NCI-H446 (cell line): ENCODE measurements at places on chromosomes 6 and 20.

DNA sequence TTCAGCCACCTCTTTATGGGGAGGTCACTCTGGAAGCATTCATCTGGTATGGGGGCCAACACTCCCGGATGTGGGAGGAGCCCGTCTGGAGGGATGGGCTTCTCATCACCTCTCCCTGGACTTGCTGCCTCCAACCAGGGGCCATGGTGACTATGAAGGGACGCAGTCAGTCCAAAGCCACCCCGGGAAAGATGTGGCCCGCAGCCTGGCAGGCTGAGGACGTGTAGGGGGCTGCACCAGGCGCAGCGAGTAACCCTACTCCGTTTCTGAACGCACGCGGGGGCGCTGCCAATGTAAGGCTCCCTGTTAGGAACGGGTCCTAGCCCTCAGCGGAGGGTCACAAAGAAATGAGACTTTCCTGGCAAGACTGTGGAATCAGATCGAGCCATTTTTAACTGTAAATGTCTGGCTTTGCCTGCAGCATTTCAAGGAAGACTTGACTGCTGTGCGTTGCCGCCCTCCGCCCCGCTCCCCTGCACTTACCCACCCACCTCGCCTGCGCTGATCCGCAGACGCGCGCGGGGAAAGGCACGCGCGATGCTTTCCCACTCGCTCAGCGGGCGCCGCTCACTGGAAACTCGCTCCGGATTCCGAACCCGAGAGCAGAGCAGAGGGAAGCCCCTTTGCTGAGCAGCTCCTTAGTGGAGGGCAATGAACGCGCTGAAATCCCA, 55.1 kb downstream of the IL20RA start:
- peak; percentile 27 for DNase-seq

- DNase-seq, result no peak
Observed at GRCh38 chr20:42875581-42875980, 314.1 kb downstream of the PTPRT start.

DNA sequence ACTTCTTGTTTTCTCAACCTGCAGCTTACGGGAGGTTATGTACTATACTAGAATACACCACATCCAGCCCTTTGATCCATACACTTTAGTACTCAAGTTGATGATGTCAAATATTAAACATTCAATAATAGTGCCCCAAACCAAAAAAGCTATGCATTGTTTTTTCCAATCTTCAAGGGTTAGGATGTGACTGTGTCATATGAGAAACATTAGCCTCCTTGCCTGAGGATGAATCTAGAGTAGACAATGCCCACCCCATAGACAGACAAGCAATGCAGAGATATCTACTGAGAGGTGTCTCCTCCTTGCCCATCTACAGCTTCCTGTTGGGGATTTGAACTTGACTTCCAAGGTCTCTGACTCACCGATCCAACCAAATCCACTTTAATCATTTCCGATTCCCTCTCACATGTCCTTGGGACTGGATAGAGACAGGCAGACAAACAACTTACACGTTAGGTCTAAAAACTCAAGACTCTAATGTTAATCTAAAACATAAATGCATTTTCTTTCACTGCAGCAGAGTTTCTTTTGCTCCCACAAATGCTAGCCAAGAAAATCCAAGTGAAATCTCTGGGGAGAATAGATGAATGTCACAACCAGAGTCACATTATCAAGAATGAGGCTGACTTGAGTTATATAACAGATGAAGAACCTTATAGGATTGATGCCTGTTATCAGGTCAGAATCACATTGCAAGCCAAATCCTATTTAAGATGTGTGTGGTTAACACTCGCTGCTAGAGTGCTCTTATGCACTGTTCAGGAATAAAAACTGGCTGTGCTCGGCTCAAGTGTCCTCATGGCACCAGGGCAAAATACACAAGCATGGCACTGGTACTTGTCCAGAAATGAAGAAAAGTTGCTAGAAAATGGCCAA, 75.5 kb upstream of the TNFAIP3 start:
- DNase-seq, result no peak

GRCh38 chr6:147508042-147508865, at the start of gene SAMD5:
Gene SAMD5 (plus strand): TSS chr6:147508690. CDS start chr6:147508929, 239 bp downstream.
- peak; percentile 44 for DNase-seq

DNA sequence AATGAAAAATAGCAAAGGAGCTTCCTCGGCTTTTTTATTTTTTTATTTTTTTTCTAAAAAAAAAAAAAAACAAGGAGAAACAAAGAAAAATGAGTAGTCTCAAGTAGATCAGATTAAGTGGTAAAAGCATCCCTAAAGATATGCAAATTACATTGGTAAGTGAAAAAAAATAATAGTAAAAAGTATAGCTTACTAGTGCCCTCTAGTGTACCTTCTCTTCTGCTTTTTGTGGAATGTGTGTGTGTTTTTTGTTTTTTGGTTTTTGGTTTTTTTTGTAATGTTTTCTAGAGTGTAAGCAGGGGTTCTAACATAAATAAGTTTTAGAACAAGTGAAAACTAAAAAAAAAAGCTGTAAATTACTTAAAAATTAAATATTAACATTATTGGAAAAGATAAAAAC, 1062.0 kb downstream of the HACE1 start:
- DNase-seq, result peak; percentile 48

GRCh38 chr20:4161401-4162251, 146.3 kb upstream of the RNF24 start:
- no peak for DNase-seq

DNA sequence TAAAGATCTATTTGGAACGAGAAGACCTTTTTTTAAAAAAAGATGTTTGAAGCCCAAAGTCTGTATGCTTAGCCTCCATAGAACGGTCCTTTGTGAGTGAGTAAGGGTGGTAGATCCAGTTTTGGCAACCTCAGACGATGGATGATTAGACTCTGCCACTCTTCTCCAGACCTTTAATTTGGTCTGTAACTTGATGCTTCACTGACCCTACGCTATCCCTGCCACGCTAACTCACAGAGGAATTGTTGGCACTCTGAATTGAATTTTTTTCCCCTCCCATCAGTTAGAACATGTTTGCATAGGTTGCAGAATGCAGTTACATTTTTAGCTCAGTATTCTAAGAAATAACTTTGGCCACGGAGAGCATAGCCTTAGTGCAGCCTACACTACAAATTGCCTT, 15.8 kb upstream of the DEK start:
- peak; percentile 90 for DNase-seq

DNA sequence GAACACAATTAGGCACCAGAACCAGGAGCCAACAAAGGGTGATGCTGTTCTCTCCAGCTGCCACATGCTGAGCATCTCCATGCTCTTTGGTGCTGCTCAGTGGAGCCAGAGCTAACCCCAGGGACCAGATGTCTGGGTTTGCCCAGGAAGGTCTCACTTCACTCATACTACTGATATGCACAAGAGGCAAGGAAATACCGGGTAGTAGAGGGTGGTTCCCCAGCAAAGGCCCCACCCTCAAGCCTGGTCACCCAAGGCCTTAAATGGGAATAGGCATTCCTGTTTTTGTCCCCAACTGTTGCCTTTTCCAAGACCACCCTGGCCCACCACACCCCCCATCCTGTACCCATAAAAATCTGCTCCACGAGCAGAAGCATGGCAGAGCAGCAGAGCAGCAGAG, 204.5 kb upstream of the TAB2 start:
- DNase-seq, result no peak

GRCh38 chr20:61638802-61639585, 386.9 kb downstream of the CDH4 start:
- DNase-seq, result no peak

GRCh38 chr6:130908958-130909357, 81.8 kb downstream of the SMLR1 start:
- no peak for DNase-seq

DNA sequence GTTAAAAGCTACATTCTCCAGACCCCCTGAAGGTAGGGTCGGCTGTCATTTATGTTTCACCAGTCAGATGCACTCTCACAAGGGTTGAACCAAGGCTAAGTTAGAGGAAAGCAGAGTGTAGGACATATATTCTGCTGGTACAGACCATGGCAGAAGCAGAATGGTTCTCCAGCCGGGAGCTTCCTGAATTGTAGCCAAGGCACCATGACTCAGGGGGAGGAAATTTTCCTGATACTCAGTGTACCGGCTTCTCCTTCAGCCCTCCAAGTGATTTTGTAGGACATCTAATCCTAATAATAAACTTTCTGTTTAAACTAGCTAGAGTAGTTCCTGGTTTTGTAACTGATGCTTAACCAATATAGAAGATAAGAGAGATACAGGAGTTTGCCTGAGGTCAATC, 14.2 kb upstream of the SLPI start:
- DNase-seq, result no peak

DNA sequence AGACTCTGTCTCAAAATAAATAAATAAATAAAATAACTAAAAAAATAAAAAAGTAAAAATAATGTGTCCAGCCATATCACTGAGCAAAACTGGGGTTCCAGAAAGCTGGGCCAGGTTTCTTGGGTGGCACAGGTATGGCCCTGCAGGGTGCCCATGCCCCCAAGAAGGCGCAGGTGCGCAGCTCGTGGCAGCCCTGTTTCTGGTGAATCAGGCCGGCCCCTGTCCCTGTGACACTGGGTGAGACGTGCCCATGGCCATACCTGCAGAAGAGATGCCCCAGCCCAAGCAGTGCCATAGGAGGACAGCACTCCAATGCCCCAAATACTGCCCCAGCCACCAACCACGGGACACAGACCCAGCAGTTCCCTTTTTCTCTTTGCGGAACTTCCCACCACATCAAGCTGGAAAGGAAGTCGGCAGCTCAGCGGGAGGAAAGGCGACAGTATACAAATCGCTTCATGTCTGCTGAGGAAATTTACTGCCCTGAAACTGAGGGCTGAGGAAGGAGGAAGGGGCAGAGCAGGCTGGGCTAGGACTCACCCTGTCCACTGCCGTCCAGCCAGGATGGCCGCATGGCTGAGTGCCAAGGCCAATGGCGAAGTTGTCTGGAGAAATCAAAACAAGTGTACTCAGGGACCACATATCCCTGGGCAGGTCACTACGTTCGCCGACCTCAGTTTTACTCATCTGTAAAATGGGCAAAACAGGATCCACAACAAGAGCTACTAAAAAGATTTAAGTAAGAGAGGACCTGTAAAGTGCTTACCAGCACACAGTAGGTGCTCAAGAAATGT, 55.4 kb downstream of the PREX1 start:
- DNase-seq, result no peak

DNA sequence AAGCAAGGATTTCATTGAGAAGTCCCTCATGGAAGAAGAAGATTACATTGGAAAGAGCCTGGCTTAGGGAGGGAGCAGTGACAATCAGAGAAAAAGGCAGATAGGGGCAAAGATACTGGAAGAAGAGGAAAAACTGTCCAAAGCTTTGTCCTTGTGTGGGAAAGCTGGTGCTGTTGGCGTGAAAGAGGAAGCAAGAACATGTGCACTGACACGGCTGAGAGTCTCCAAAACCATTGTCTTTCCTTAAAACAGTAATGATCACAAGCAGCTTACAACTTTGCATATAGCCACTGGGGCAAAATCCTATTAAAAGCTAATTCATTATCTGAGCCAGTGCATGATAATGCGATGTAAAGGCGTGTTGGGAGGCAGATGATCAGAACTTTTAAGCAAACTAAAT, 85.1 kb upstream of the ESR1 start:
- no peak for DNase-seq

- DNase-seq, result no peak
Observed at GRCh38 chr6:148479497-148479896, 136.9 kb downstream of the SASH1 start.

GRCh38 chr20:43939762-43940121, 25.1 kb downstream of the TOX2 start:
- no peak for DNase-seq

GRCh38 chr6:138885156-138885819, 89.4 kb downstream of the ECT2L start:
- DNase-seq, result no peak

- DNase-seq, result no peak
Observed at GRCh38 chr6:95785785-95786184, 208.4 kb downstream of the MANEA start.

- no peak for DNase-seq
Observed at GRCh38 chr6:29965563-29965872, 23.2 kb downstream of the HLA-A start.

- DNase-seq, result no peak
Observed at GRCh38 chr6:166469426-166469961, 86.8 kb upstream of the MPC1 start.

- DNase-seq, result no peak
Observed at GRCh38 chr20:39270837-39271604, 308.9 kb downstream of the DHX35 start.

GRCh38 chr6:14690120-14691056, 555.5 kb upstream of the JARID2 start:
- no peak for DNase-seq

DNA sequence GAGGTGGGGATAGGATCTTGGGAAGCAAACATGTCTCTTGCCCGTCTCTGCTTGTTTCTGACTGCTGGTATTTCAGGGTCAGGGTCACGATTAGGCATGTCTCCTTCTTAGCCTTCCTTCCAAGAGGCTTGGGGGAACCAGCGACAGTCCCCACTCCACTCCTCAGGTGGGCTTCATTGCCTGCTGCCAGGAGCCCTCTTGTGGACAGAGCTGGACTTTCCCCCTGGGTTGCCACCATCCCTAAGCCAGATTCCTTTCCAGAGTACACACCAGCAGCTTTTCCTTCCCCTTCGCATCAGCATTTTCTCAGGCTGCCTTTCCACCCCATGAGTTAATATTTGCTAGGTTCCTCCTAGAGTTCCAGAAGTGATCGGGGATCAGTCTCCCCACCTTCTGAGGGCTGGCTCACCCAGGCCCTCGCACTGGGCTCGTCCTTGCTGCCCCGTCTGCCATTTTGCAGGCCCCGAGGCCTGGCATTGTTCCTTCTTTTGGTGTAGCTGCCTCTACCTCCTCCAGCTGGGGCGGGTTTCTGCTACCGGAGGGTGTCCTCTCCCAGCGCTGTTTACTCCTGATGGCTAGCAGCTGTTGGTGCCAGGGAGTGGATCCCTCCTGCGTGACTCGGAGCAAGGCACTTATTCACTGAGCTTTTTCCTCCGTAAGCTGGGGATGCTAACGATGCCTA, 8.8 kb upstream of the C20orf144 start:
- peak; percentile 61 for DNase-seq

DNA sequence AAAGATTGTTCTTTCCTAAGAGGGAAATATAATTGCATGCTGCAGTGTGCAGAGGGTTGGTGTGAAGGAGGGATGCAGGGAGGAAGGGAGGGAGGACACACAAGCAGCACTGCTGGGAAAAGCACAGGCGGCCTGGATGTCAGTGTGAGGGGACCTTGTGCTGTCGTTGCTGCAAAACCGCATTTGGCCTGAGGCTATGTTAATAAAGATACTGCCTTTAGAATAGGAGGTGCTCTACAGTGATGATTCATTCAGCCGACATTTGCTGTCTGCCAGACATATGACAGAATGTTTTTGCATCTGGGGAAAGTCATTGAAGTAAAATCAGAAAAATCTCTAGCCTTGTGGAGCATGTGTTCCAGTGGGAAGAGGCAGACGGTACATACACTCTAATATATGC, 50.5 kb upstream of the TRIM26 start:
- no peak for DNase-seq

- no peak for DNase-seq
Observed at GRCh38 chr6:7214468-7214867, 98.5 kb downstream of the SSR1 start.

GRCh38 chr20:49569411-49570115, 1.6 kb upstream of the PTGIS start:
- DNase-seq, result no peak

DNA sequence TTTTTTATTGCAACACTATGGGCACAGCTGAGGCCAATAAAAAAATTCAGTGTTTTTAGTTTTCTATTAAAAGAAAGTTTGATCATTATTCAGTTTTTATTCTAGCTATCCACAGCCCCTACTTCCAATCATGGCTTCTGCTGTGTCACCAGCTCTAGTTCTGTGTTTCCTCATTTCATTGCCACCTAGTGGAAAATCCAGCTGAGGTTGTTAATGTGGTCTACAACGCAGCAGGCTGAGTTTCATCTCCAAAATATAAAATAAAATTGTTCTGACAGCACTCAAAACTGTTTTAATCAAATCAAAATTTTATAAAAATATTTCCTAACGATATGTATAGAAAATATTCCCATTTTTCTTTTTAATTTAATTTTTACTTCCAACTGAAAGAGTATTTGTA, 13.6 kb downstream of the COL9A1 start:
- DNase-seq, result peak; percentile 16
